ENCODE measurements at places on chromosomes 16 and 17.

GRCh38 chr17:10471858-10472257, 2.5 kb upstream of the MYH4 start:
- no peak for DNase-seq

GRCh38 chr16:87098361-87098760, 218.8 kb downstream of the C16orf95 start:
- DNase-seq, result no peak

DNA sequence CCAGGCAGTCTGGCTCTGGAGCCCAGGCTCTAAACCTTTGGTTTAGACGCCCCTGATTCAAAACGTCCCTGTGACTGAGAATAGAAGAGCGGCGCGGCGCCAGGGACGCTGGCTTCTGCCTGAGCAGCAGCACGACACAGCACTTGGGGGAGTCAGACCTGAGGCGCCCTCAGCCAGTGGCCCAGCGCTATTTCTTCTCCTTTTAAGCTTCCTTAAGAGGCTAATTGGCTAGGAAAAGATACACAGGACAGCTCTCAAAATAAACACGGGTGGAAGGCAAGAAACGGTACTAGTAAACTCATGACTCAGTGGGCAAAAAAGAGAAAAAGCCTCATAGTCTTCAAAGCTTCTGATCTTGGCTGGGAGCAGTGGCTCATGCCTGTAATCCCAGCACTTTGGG, 34.9 kb downstream of the GTF3C1 start:
- DNase-seq, result no peak

DNA sequence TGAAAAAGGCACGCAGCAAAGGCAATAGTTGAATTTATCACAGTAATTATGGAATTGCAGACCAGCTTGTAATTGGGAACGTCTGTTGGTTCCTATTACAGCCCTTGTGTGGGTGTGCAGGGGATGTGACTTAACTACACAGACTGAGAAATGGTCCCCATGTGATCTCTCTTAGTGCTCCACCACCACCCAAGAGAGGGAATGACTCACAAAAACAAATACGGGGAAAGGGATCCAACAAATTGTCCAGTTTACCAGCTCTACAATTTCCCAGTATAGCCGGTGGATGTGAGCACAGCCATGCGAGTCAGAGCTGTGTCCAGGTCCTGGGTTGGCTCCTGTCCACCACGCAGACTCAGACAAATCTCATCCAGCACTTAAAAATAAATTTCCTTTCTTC, 337.9 kb downstream of the GRIN2A start:
- no peak for DNase-seq

DNA sequence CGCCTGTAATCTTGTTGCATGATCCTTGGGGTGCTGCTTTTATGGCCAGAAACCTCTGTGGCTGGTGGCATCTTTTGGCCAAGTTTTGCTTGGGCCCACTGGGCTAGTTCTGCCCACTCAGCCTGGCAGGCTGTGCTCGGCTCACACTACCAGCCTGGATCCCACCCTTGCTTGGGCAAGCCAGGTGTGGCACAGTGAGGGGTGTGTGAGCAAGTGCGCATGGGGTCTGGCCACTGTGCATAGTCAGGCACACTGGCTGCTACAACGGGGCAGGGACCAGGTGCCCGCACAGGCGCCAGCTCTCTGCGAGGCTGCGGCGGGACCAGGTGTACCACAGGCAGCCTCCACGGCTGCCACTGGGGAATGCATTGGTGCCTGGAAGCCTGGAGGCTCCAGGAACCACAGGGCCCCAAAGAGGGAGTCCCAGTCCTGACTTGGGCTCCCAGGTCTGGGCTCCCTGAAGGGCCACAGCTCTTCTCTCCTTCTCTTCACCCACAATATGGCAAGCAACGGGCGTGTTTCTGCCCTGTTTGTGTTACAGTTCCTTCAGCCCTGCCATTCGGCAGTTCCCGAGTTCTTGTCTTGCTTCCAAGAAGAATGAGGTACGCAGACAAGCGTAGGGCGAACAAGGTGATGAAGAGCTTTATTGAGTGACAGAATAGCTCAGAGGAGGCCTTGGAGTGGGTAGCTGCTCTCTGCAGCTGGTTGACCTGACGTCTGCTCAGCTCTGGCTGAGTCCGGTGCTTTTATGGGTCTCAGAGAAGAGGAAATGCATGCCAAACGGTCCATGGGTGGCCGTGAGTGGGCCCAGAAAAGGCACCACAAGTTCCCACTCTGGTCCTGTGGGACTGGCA, 26.7 kb upstream of the PRM1 start:
- DNase-seq, result no peak

DNA sequence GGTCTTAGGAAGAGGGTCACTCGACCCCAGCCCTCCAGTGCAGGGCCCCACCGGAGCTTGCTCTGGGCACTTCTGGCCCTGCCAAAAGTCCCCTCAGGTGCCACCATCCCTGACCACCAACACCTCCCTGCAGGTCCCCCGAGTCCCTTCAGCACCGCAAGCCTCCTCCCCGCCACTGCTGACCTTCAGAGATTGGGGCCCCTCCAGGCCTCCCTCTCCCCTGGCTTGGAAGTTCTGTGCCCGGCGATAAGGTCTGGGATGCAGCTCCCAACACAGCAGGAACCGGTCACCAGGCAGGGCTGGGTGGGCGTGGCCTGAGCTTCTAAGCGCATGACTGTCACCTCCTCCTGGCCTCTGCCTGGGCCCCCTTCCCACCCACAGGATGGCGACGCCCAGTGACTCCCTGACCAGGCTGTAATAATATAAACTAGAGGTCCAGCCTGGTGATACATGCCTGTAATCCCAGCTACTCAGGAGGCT, 11.2 kb downstream of the PIEZO1 start:
- DNase-seq, result no peak

- no peak for DNase-seq
Observed at GRCh38 chr16:60107437-60107836, 1373.3 kb upstream of the GOT2 start.
